ENCODE measurements at places on chromosomes 16 and 17.

- no peak for DNase-seq
Observed at GRCh38 chr17:66076546-66077190, 115.3 kb downstream of the CEP112 start.

DNA sequence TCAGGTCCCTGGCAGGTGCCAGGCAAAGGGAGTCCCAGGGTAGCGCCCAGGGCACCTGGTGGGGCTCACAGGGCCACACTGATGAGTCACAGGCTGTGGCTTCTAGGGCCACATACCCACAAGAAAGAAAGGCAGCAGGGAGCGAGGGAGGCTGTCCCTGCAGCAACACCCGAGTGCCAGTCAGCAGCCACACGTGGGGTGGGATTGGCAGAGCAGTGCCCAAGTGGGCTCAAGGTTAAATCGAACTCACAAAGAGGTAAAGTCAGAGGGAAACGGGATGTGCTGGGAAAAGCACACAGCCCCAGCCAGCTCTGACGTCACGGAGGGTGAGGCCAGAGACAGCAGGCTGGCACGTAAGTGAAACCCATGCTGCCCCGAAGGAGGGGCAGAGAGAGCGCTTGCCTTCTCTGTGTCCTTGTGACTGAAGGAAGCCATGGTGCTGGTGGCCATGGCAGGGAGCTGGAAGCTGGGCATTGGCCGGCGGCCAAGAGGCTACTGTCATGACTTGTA, 33.8 kb downstream of the FA2H start:
- DNase-seq, result no peak

DNA sequence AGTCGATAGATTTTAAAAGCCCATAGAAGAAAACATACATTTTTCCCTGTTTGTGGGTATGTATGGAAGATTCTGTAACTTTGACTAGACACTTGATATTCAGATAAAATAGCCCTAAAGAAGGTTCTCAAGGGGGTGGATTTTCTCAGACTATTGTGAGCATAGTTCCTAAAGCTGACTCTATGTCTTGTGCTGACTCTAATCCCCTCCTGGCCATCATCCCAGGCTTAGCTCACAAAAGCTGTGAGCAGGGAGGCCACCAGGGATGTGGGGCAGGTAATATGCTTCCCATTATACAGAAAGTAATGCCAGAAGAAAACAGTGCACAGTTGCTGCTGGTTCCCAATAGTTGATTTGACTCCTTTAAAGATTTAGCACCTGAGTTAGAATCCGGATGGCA, 32.0 kb downstream of the CDH13 start:
- DNase-seq, result no peak

DNA sequence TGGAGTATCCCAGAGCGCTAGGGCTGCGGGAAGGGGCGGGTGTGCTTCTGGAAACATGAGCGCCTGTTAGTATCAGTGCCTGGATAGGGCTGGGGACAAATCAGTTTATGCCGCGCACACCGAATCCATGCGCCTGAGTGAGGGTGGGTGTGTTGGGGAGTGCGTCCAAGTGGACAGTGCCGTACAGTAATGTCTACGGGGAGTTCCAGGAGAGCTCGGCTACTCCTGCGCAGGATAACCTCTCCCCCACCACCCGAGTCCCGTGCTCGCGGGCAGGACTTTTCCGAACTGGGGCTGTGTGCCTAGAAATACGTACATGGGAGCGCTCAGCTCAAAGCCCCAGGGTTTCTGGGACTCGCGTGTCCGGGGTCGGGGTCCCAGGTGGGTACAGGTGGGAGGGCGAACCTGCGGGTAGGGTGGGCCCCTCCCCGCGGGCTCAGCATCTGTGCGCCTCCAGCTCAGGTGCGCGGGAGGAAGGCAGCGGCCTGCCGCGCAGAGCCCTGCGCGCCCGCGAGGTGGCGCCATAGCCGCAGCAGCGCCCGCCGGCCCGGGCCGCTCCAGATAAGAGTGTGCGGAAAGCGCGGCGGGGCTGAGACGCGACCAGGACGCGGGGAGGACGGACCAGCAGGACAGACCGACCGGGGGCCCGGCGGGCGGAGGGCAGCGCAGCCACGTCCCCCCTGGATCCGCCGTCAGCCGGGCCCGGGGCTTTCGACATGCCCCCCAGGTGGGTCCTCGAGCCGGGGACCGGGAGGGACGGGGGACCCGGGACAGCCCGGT, at the start of gene HIC1:
HIC1 (plus strand) TSS at position 592 of the 780 bp plus-strand sequence. CDS start 1,588 bp downstream, outside the sequence.
- DNase-seq, result peak; percentile 83

DNA sequence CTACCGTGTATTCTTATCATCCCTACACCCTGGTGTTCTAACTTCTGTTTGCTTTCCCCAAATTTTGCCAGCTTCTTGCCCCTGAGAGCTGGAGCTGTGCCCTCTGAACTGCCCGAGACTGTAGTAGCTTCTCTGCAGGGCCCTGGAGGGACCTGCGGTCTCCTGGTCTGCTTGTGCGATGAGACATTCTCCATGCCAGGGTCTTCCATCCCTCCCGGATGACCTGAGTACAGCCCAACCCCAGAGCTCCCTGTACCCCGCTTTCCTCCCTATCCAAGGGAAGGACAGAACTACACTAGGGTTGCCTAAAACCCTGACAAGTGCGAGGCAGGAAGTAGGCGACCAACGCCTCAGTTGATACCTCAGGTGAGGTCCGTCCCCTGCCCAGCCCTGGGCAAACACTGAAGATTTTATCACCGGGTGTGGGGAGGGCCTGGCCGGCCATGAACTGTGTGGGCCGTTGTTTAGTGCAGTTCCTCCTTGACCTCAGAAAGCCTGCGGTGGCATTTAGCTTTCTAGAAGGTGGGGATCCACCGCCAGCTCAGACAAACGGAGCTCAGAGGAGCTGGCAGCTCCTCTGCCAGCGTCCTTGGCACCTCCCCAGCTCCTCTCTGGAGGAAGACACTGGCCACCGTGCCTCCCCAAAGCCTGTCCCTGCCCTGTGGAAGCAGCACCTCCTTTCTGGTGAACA, 13.7 kb downstream of the CANT1 start:
- DNase-seq, result no peak

GRCh38 chr16:67456391-67457081, 24.4 kb downstream of the ATP6V0D1 start:
- no peak for DNase-seq

DNA sequence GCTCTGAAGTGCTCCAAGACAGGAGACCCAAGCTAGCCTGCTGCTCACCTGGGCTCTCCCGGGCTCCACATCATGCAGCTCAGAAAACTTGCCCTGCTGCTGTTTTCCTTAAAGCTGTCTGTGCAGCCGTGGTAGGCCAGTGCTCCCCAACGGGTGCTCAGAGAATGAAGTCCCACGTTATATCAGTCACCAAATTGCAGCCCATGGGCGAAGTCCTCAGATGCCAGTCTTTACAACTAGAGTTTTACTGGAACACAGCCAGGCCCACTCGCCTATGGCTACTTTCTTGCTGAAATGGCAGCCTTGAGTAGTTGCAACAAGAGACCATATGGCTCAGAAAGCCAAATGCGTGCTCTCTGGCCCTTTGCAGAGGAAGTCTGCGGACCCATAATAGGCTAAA, 6.3 kb downstream of the CREBBP start:
- DNase-seq, result no peak

DNA sequence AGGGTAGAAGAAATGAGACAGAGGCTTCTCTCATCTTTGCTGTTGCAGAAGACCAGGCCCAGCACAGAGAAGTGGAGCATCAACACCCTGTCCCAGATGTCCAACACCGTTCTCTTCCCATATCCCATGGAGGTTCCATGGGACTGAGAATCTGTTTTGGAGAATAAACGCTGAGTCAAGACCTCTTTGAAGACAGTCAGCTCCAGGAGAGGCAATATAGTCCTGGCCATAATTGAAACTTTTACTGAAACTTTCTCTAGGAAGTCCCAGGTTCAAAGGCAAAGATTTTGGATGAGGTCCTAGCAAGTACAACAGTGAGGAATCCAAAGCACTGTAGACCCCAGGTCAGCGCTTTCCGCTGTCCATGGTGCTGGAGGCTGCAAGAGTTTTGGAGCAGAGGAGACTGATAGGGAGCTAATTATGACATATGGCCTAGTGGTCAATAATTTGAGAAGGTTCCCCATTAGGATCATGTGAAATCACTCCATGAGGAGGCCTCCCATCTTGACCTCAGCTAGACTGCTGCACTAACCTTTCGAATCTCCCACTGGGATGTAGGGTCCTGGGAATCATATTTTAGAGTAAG, 36.0 kb downstream of the OSBPL7 start:
- no peak for DNase-seq

GRCh38 chr17:69815406-69815805, 259.6 kb upstream of the KCNJ16 start:
- DNase-seq, result no peak
